ENCODE measurements at places on chromosomes 1 and 21. TPM values are rescaled to one million over a fixed set of nuclear protein-coding genes. Genes with fewer than 3 reads are reported as not detected.

RGS13 gene
- not detected for total RNA-seq

NTNG1 gene
- 25.8 TPM for total RNA-seq

OPRD1 gene
- not detected for total RNA-seq

CLCNKA gene
- total RNA-seq: 0.14 TPM

GRCh38 chr1:193680247-193680923 is 494.0 kb upstream of the B3GALT2 start:
- DNase-seq: no peak

DNA sequence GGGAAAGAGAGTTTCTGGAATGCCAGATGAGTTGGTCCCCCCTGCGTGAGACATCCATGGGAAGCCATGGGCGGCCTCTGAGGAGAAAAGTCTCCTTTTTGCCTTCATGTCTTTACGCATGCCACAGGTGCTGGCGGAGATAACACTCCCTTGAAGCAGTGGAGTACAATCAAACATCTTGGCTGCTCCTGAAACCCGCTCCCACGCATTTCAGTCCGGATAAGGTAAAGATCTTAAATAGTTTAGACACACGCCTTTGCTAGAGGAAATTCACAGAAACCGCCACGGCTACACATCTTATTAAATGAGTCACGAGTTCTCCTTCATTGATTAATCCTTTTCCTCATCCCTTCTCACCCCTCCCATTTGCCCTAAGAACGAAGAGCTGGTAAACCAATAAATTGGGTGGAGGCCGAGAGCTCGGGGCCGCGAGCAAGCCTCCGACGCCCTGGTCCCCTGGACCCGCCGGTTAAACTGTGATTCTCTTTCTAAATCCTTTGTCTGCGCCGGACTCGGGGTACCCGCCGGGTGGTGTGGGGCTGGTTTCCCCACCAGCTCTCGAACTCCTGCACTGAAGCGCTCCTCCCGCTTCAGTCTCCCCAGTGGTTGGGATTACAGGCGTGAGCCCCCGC is 6.6 kb upstream of the ZNF669 start:
- no peak for DNase-seq

GRCh38 chr1:157089789-157090188 is 9.8 kb downstream of the ETV3L start:
- DNase-seq: no peak

DNA sequence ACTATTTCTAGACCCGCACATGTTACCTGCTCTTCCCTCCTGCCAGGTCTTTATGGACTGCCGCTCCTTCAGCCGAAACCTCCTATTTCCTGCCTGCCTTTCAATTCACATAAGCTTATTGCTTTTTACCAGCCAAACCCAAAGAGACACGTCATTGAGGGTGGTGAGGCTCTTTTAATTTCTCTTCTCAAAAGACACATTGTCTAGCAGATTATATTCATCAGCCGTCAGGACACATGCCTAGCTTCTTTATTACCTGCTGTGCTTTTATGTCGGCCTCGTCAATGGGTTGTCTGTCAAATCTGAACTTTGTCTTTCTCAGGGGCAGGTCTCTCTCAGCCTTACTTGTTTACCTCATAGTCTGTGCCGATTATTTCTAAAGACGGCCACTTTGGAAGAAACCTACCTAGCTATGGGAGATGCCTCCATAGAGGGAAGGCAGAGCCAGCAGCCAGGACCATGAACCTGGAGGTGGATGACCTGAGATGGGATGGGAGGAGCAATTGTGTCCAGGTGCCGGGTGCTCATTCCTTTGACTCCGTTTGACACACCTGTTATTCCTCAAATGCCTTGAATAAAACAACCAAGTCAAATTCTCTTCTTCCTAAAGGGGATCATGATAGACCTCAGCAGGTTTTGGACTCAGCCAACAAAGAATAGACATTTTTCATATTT is 42.0 kb downstream of the ZBTB18 start:
- no peak for DNase-seq

DNA sequence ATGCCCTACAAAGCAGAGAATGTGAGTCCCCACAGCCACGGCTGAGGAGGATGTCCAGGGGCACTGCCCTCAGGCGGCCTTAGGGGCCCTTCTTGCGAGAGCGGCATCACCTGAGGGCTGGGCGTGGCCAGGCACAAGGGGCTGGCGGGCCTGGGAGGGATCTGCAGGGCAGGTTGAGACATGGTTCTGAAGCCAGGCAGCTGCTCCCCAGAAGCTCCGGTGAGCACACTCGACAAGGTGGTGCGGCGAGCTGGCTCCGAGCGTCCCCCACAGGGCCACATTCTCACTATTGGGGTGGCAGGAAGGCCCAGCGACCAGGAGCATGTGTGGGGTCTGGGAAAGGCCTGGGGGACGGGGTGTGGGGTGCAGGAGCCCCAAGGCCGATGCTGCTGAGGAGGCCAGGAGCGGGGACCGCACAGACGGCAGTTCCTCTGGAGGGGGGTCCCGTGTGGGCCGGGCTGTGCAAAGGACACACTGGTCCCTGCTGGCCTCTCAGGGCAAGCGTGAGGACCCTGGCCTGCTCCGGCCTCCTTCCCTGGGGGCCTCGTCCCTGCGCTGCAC is 47.2 kb downstream of the MORN1 start:
- no peak for DNase-seq

GRCh38 chr1:223074445-223075300 is 68.4 kb downstream of the TLR5 start:
- no peak for DNase-seq

DNA sequence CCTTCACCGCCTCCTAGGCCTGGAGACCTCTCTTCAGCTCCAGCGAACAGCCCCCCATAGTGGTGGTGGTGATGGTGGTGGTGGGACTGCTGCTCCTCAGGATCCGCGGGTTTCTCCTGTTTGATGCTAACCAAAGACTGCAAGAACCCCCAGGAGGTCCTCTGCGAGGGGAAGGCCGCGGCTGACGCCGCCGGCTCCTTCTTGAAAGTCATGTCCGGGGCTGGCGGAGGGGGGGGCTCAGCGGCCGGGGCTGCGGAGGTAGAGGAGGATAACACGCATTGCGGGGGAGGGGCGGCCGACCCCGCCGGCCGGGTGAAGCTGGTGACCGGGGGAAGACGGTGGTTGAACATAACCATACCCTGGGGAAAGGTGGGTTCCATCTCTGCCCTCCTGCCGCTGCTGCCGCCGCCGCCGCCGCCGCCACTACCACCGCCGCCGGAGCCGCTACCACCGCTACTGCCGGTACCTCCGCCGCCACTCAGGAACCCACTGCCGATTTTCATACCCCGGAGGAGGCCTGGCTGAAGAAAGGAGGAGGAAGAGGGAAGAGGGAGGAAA is 554 bp downstream of the ZNF281 start:
- no peak for DNase-seq

GRCh38 chr1:31617218-31617915 is at the start of gene HCRTR1:
HCRTR1 (plus strand) TSS chr1:31617689; CDS start chr1:31619193, 1,504 bp downstream.
- DNase-seq: no peak

- no peak for DNase-seq
Observed at GRCh38 chr1:70134148-70134547, 71.2 kb downstream of the LRRC40 start.

DNA sequence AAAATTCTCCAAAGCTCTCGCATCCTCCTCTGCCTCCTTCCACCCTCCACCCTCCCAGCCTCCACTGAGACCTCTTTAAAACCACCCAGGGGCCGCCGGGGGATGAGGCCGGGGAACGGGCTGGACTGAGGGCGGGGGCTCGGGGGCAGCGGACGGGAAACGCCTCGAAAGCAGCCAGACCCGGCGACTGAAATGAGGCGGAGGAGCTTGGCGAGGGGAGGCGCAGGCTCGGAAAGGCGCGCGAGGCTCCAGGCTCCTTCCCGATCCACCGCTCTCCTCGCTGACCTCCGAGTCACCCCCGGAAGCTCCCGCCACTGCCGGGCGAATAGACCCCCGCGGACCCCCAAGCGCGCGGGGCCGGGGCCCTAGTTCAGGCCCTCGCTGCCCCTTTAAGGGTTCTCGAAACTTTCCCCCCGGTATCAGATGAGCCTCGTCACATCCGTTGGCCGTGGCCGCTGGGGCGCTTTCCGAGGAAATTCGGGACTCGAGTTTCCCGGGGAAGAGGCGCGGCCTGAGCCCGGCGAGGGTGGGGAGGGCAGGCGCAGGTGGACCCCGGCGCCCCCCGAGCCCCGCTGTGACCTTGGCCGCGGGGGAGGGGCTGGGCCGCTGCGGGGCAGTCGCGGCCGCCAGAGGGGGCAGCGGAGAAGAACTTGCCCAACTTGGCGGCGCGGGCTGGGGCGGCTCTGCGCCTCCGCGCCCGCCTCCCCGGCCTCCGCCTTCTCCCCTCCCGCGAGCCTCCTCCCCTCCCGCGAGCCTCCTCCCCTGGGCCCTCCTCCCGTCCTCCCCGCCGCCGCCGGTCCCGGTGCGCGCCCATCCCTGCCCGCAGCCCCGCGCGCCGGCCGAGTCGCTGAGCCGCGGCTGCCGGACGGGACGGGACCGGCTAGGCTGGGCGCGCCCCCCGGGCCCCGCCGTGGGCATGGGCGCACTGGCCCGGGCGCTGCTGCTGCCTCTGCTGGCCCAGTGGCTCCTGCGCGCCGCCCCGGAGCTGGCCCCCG is at the start of gene BACE2:
TSS of gene BACE2 (plus strand) at position 813 of the 995 bp plus-strand sequence. CDS start at position 917, 104 bp downstream.
- no peak for DNase-seq
